Muscle of back (tissue), 13 donors: ENCODE measurements at places on chromosomes 1 and 21.
A peak's percentile ranks its signal among the peaks of the same experiment; 100 is the strongest.

GRCh38 chr1:224402472-224403036, 32.0 kb downstream of the WDR26 start:
- DNase-seq = no peak

DNA sequence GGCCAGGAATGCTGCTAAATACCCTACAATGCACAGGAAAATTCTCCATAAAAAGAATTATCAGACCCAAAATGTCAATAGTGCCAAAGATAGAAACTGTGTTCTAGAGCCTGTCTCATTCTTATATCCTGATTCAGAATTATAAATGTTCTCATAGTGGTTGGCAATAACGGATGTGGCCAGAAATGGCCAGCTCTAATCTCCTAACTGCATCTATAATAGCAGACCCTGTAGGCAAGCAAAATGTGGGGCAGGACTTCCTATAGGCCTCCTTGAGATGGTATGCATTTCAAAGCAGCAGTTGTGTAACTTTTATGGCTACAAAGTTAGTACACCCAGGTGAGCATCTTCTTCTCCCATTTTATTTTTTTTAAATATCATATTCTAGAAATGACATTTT, 95.9 kb upstream of the SGIP1 start:
- DNase-seq = no peak

DNA sequence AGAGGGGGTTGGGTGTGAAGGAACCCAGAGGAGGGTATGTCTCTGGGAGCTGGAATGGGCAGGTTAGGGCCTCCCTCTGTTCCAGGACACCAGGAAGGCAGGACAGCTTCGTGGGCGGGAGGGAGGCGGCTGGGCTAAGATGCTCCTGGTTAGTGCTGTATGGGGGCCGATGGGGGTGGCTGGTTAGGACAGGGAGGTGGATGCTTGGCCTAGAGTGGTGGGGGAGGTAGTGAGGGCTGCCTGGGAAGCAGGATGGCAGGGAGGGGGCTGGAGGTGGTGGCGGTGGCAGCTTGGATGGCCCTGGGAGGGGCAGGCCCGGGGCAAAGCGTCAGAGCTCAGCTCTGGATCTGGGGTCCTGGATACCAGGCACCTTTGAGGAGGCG, 6.2 kb upstream of the MMP23B start:
- no peak for DNase-seq

DNA sequence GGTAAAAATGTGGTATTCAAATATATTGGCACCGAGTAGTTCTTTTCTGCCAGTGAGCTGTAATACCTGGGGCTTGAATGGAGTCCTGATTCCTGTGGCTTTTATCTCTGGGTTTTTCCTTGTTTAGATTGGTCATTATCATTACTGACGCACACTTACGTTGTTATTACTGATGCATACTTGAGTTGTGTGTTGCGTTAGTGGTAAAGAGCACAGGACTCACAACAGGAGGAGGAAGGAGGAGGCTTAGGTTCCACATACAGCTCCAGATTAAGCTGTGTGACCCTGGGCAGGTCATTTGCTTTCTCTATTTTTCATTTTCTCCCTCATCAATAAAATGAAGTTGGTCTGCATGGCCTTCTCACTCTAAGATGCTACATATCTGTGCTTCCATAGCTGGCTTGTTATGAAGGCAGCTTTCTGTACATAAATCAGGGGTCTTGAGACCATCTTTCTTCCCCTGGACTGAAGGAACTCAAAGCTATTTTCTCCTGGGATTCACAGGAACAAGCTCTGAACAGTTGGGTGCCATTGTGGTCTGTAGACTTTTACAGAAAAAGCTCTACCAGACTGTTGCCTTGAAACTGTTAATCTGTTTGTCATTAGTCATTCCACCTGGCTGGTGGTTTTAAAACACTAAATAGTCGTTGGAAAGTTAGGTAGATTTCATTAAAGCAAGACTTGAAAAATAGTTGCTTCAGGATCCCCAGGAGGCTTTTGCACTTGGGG, 5.6 kb downstream of the ARID1A start:
- no peak for DNase-seq

- DNase-seq = no peak
These were observed 57.0 kb downstream of the MDM4 start for GRCh38 chr1:204572923-204573922.

DNA sequence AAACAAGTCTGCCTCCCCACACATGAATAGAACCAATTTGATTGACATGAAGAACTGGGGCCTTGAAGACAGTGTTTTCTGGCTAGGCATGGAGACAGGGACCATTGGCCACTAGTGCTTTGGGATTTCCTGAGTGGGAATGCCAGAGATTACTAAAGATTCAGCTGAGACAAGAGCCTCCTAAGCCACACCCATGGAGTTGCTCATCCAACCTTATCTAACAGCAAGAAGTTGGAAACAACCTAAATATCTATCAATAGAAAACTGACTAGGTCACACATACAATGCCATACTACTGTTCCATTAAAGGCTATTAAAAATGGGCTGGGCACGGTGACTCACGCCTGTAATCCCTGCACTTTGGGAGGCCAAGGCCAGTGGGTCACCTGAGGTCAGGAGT, 184.1 kb downstream of the ZBTB18 start:
- DNase-seq = no peak

DNA sequence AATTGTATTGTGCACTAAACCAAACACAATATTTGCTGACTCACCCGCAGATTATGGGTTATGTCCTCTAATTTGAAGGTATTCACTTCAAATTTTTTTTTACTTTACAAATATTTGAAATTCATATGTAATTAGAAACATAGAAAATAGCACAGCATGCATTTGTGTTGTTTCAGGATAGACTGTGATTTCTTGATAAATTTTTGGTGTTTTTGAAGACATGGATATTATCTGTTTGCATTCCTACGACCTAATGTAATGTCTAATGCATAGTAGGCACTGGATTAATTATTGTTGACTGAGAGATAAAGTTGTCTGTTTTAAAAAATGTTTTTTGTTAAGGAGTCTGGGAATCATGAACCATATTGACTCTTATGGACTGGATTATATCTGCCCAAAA, 850.2 kb downstream of the BRINP3 start:
- DNase-seq = no peak

DNA sequence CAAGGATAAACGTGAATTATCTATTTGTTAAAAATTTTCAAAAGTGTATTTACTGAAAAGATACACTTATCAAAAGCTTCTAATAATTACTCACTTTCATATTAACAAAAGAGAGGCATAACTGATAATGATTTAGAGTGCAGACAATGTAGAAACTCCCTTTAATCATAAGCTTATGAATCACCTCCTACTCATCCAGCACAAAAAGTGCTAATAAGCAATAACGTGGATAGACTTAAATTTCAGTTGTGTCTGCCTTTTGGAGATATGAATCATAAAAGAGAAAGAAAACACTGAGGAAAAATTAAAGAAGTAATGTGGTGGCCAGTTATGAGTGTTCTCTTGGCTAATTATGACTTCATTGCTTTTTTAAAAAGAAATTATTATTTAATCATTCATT, 827.6 kb upstream of the B3GALT2 start:
- DNase-seq = no peak

DNA sequence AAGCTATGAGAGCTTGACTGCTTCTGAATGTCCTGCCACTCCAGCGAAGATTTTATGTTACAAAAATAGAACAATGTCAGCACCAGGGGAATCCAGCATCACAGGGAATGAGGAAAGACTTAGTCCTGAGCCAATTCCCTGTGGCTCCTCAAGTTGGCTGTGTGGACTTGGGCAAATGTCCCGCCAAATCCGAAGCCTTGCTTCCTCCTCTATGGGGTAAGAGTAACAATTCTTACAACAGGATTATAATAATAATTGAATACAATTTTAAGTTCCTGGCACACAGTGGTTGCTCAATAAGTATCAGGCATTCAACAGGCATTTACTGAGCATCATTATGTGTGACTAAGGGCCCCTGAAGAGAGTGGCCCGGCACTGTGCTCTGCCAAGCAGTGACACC, 44.4 kb downstream of the STPG1 start:
- DNase-seq = no peak

- no peak for DNase-seq
These were observed 110.3 kb upstream of the PALMD start for GRCh38 chr1:99535470-99536164.

- DNase-seq = no peak
These were observed 2.6 kb upstream of the GUCA2B start for GRCh38 chr1:42150651-42151050.

- DNase-seq = no peak
These were observed 212.1 kb upstream of the FMN2 start for GRCh38 chr1:239879321-239880170.

GRCh38 chr1:3588395-3588794, 22.9 kb downstream of the MEGF6 start:
- no peak for DNase-seq

DNA sequence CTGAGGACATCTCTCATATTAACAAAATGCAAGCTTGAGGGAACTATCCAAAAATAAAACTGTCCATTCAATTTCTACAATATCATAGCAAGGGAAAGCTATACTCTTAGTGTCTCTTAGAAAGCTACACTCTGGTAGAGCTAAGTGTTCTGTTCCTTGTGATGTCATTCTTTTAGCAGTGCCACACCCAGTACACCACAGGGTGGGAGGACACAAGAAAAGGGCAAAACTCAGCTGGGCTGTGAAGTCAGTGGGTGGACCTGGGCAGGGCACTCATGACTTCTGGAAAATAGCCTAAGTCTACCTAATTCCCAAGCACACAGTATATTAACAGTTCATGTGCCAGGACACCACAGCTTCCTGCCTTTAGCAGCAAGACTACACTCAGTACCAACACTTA, 42.2 kb upstream of the TNFSF4 start:
- DNase-seq = peak; percentile 6

DNA sequence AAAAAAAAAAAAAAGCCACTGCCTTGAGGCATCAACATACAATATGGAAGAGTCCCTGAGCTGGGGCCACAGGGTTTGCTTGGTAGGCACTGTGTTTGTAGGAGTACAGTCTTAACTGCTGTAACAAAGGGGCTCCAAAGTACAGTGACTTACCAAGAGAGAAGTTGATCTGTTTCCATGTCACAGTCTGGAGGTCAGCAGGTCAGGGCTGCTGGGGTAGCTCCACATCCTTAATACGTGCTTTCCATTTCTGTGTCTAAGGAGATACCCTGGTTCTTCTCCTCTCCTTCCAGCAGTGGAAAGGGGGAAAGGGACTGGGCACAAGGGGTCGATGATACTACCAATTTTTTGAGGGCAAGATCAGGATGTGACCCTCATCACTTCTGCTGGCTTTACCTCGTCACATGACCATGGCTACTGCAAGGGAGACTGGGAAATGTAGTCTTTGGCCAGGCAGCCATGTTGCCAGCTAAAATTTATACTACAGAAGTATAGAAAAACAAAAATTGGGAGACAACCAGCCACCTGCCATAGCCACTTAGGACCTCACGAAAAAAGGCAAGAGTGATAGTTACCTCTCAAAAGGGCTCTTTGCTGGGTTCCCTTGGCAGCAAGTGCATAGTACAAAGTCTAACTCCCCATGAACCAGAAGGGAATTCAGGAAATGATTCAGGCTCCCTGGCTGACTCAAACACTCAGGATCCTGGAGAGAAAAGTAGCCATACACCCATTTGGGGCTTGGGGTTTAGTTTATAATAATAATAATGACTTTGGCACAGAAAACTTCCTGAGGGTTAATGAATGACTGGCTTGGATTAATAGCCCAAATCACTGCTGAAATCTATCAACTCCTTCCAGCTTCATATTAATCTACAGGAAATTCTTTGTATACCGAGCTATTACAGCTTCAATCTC, 52.7 kb upstream of the ATP5PO start:
- peak; percentile 75 for DNase-seq

GRCh38 chr1:232528472-232529089, 101.4 kb downstream of the SIPA1L2 start:
- DNase-seq = no peak

GRCh38 chr21:32886339-32886738, 114.8 kb upstream of the PAXBP1 start:
- DNase-seq = no peak

GRCh38 chr1:224635356-224635755, 19.2 kb downstream of the CNIH3 start:
- DNase-seq = no peak

- no peak for DNase-seq
These were observed 1.6 kb upstream of the CLSTN1 start for GRCh38 chr1:9825093-9826074.

DNA sequence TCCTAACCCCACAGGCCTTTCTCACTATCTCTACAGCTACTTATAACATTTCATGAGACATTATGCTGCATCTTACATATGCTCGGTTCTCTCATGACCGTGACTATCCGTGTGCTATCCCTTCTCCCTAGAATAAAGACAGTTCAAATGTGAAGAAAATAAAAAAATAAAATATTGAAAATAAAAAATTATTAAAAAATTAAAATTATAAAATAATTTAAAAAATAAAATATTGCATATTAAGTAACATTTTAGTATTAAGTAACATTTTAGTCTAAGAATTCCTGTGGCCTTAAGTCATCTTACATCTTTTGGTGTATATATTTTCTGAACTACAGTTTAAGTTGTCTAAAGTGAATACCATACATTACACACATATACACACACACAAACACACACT, 415.5 kb downstream of the DPYD start:
- no peak for DNase-seq

GRCh38 chr1:1875932-1876331, 15.0 kb downstream of the GNB1 start:
- no peak for DNase-seq

- no peak for DNase-seq
These were observed 223.1 kb upstream of the POGK start for GRCh38 chr1:166616206-166616605.

DNA sequence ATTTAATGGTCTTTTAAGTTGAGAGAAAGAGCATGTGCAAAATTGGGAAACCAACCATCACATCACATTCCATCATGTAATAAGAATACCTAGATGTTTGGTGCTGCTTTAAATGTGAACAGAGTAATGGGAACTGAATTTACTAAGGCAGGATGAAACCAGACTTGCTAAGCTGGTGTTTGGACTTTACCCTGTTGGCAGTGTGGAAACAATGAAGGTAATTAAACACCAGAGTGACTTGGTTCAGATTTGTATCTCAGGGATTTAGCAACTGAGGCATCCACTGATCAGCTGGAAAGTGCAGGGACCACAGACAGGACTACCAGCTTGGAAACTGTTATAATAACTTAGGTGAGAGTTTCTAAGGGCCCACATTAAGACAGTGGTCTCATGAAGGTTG, 263.4 kb downstream of the OLFM3 start:
- no peak for DNase-seq

DNA sequence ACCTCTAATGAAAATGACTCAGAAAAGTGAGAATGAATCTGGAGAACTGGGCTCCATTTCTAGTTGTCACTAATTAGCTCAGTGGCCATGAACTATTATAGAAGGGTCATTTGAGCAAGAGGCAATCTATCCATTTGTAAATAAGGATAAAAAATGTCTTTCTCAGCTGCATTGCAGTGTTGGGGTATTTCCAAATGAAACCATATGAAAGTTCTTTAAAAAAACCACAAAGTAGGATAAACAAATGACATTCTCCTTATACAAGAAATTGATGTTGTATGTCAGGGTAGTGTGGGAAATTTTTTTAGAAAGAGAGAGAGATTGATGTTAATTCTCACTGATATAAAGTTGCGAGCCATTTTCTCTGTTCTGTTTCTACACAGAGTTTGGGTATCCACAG, 26.0 kb downstream of the FMO3 start:
- DNase-seq = no peak
